Large intestine (tissue), 12 donors: ENCODE measurements at places on chromosomes 1 and 21.

DNA sequence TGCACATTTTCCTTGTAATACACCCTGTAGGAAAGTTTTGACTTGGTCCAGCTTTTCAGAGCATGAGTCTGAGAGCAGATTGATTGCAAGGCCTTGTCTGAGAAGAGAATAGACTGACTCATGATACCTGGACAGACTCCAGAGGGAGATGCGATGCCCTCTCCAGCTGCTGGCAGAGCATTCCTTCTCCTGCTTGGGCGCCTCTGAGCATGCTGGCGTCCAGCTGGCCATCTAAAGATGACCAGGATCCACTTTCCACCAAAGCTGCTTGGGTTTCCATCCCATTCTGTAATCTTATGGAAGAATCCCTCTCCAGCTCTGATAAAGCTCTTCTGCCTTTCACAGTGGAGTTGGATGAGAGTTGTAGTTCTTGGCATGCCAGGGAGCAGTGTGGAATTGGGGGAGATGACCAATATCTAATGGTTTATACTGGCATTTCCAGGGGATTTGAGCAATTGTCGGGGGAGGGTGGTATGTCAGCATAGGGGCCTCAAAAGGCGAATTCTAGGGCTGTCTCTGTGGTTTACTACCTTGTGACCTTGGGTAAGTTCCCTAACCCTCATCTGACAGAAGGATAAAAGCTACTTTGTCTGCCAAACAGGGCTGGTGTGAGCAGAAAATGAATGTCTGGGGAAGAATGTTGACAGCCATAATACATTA, 19.5 kb downstream of the SZRD1 start:
- no peak for DNase-seq

DNA sequence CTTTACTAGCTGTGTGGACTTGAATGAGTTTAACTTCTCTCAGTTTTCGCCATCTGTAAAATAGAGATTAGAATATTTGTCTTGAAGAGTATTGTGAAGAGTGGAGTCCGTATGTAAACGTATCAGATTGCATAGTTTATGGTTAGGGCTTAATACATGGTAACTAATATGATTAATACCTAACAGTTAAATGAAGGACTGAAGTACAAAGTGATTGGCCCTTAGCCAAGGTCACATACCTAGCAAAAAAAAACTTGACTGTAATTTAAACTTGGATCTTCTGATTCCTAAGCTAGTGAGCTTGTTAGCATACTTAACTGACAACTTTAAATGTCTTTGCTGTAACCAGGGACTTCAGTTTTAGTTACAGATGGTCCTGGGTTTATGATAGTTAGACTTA, 1.9 kb downstream of the GIPC2 start:
- peak; percentile 71 for DNase-seq

- DNase-seq = no peak
These were observed 553.9 kb downstream of the DPYD start for GRCh38 chr1:97366984-97367383.

- DNase-seq = no peak
These were observed 37.8 kb upstream of the NEK2 start for GRCh38 chr1:211713231-211713630.

GRCh38 chr1:198678301-198678836, 39.5 kb downstream of the PTPRC start:
- no peak for DNase-seq

- DNase-seq = no peak
These were observed 333.4 kb downstream of the ASTN1 start for GRCh38 chr1:176831150-176831549.

DNA sequence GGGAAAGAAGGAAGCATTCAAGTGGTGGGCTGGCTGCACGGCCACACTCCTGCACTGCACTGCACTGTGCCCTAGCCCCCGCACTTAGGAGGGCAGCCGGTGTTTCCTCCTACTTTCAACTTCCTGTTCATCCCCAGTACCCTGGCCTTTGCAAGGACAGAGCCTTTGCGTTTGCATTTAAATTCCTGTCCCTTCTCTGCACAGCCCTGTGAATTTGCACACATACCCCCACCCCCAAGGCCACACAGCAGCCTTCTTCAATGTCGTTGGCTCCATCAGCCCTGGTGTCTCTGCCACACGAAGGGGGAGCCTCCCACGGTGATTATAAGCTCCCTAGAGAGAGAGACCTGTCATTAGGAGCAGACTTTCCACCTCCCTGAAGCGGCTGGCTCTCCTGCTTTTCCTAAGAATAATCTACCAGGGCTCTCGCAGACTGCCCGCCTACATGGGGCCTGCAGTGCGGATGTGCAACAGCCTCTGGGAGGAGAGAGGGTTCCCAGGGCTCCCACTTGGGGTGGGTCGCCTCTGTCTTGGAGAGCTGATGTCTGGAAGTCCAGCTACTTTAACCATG, 13.2 kb upstream of the SLC45A3 start:
- DNase-seq = no peak

GRCh38 chr1:28340221-28340974, 11.6 kb downstream of the MED18 start:
- no peak for DNase-seq

DNA sequence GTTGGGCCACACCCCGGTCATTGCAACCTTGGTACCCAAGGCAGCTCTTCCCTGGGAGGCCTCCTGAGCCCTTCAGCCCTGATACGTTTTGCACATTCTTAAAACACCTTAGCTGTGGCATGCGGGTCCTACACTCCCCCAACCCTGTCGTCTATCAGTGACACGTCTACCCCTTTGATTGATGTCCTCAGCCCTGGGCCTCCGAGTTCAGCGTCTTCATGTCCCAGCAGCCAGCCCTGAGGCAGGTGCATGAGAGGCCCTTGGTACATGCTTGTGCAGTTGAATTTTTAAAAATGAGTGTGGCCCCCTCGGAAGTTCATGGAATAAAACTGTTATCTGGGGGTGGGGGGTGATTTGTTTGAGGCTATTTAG, 38.9 kb upstream of the ADARB1 start:
- no peak for DNase-seq

DNA sequence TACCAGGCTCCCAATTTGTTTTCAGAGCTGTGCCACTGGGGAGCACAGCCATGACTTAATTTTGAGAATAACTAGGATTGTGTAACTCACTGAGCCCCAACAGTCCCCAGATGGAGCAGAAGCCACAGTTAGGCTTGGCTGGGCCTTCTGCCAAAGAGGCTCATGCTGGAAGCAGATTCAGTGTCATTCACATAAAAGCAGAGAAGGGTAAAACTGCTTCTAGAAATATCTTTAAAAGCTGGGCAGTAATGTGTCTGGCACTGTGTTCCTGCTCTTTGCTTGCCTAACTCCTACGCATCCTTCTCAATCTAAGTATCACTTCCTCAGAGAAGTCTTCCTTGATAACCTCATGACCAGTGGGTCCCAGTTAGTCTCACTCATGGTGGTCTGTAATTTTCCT, 20.3 kb downstream of the STK40 start:
- DNase-seq = no peak

DNA sequence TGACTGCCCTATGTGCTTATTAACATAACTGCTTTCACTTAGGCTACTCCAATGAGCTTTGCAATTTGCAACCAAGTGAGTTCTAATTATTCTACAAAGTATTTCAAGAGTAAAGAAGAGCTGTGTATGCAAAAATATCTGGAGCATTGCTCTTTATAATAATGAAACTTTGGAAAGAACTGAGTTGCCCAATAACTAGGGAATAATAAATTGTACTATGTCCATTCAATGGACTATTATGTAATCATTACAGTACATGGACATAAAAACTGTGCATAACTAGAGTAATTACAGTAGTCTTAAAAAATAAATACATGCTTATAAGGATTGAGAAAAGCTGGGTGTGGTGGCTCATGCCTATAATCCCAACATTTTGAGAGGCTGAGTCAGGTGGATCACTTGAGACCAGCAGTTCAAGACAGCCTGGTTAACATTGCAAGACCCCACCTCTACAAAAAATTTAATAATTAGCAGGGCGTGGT, 70.3 kb upstream of the JAK1 start:
- peak; percentile 52 for DNase-seq

GRCh38 chr1:205772607-205773032, 2.7 kb downstream of the RAB29 start:
- no peak for DNase-seq

DNA sequence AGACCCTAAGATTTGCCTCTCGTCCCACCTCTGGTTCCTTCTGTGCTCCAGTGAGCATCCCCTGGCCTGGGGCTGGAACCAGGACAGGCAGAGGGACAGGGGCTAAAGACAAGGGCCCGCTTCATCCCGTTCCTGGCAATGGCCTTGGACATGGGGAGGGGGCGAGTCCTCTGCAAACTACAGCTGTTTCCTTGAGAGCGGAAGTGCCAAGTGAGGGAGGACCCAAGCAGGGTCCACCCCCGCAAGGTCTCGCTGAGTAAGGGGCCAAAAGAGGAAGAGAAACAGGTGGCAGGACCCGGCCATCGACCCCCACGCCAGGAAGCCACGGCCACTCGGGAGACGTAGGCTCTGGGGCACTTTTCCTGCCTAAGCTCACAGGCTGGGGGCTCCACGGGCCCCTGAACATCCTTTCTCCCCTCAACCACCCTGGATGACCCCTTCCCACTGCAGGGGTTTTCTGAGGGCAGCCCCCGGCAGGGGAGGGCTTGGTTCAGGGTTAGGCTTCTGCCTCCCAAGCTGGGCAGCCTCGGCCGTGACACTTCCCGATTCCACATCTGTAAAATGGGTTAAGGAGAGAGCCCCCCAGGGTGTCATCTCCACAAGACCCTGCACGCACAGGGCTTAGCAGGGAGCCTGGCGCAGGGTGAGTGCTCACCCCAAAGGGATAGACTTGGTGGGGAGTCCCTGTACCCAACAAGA, 17.9 kb upstream of the PLEKHG5 start:
- no peak for DNase-seq

DNA sequence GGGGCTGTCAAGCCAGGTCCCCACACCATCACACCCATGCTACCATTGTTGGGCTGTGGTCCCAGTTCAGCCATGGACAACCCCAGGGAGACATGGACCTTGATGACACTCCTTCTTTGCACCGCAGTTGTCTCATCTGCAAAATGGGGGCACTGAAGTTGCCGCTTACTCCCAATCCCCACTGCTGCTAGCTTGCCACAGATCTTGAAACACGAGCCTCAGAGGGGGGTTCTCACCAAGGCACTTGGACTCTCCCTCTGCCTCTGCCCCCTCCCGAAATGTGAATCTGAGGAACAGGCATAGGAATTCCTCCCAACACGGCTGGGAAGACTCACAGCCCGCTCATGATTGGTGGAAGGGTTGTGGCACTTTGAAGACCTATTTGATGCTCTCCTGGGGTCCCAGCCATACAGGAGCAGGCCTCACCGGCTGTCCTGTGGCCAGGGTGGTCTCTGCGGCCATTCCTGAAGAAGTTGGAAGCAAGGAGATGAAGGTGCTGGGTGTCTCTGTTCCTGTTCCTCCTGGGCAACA, 31.1 kb downstream of the RUNX3 start:
- no peak for DNase-seq

DNA sequence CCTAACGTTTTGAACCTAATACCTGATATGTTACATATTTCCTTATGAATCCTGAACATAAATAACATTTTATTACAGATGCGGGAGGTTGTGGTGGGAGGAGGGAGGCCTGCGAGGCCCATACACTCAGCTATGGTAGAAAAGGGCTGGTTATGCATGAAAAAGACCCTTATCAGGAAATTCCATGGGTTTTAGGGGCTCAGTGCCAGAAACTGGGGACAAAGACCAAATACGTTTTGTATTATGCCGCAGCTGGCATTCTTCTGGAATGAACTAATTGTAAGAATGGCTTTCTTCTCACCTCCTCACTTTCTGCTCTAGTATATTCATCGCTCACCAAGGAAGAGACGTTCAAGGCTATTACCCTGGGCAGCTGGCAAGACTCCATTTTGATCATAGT, 76.7 kb downstream of the ADSS2 start:
- no peak for DNase-seq

GRCh38 chr1:159853417-159854115, 8.9 kb downstream of the VSIG8 start:
- no peak for DNase-seq

GRCh38 chr1:241902391-241903065, 54.5 kb downstream of the EXO1 start:
- no peak for DNase-seq

DNA sequence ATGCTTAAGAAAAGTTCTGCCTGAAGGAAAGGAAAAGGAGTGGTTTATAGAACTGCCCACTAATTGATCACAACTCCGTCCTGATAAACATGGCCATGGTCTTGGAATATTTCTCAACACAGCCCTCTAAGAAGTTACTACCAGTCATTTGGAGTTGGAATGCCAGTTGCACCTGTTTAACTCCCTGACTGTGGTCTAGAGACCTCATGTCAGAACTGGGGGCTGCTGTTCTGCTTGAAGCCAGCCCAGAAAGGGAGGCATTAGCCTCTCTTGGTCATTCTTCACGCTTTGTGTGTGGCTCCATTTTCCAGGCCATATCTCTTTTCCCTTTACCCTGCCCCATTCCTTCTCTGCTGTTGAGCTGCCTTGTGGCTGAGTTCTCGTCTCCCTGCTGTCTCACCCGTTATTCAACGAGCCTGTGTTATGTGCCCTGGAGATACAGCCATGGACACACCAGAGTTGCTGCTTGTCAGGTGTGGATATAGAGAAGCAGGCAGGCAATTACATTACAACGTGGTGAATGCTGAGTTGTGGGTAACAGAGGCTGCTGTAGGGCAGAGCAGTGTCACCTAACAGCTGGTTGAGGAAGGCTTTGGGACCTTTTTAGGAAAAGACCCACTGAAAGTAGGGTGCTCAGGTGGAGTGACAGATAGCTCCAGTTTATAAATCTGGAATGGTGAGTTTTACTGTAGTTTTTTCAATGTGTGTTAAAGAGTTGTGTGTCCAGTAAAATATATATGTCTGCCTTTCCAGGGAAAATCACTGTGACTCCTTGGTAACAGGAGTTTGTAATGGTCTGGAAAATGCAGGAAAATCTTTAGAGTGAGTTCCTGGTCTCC, 137.0 kb upstream of the IPO9 start:
- no peak for DNase-seq

GRCh38 chr1:46136711-46137110, 4.3 kb upstream of the PIK3R3 start:
- no peak for DNase-seq

DNA sequence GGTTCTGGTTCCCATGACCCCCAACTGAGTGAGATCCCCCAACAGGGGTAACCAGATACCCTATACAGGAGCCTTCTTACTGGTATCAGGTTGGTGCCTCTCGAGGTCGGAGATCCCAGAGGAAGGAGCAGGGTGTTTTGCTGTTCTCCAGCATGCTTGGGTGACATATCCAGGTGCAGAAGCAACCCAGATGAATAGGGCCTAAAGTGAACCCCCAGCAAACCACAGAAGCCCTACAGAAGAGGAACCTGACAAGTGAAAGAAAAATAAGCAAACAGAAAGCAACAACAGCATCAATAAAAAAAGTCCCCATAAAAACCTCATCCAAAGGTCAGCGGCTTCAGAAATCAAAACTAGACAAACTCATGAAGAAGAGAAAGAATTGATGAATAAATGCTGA, 633.4 kb upstream of the CXADR start:
- no peak for DNase-seq
